ENCODE measurements at places on chromosomes 12 and 14. TPM values are rescaled to one million over a fixed set of nuclear protein-coding genes. Genes with fewer than 3 reads are reported as not detected.

KRT80 gene
- 30.1 TPM for total RNA-seq

PPP4R4 gene
- total RNA-seq, result 3.7 TPM

SERPINA5 gene
- total RNA-seq, result 1.1 TPM

TSHR gene
- total RNA-seq, result 0.15 TPM

SPIC gene
- total RNA-seq, result not detected

HNF1A gene
- total RNA-seq, result 0.10 TPM

SMOC1 gene
- total RNA-seq, result 0.20 TPM

CRACR2A gene
- total RNA-seq, result 3.6 TPM

EML1 gene
- 27.0 TPM for total RNA-seq

KRT8 gene
- 1,126 TPM for total RNA-seq

OR4E2 gene
- not detected for total RNA-seq

DNAI7 gene
- 2.3 TPM for total RNA-seq

NFATC4 gene
- total RNA-seq, result 64.2 TPM

E2F7 gene
- total RNA-seq, result 1.7 TPM

MSRB3 gene
- total RNA-seq, result 50.5 TPM

SLC38A4 gene
- total RNA-seq, result 0.85 TPM

MIP gene
- total RNA-seq, result not detected

POTEG gene
- not detected for total RNA-seq

HOXC11 gene
- not detected for total RNA-seq

FOXA1 gene
- 30.2 TPM for total RNA-seq

RND1 gene
- 28.1 TPM for total RNA-seq

NKX2-1 gene
- 133 TPM for total RNA-seq

LPAR5 gene
- total RNA-seq, result 1.5 TPM

TPH2 gene
- total RNA-seq, result not detected

MDGA2 gene
- total RNA-seq, result not detected

ITGA7 gene
- total RNA-seq, result 22.4 TPM

KLRK1 gene
- total RNA-seq, result 2.6 TPM

ARID2 gene
- total RNA-seq, result 30.8 TPM

PTHLH gene
- total RNA-seq, result 0.76 TPM

KRT2 gene
- not detected for total RNA-seq

GALNT6 gene
- total RNA-seq, result 7.6 TPM

GPR162 gene
- total RNA-seq, result 12.7 TPM

PUS1 gene
- total RNA-seq, result 30.1 TPM

ERP27 gene
- total RNA-seq, result 5.3 TPM

KRT71 gene
- not detected for total RNA-seq

CCDC177 gene
- total RNA-seq, result not detected

TSPAN19 gene
- total RNA-seq, result not detected

HCAR2 gene
- total RNA-seq, result 3.3 TPM

BBOF1 gene
- 5.1 TPM for total RNA-seq

TAOK3 gene
- 52.0 TPM for total RNA-seq

KRT5 gene
- 9.8 TPM for total RNA-seq

CLEC2B gene
- total RNA-seq, result 16.3 TPM

LTB4R gene
- total RNA-seq, result 5.9 TPM

CLEC4C gene
- not detected for total RNA-seq

KCNK10 gene
- not detected for total RNA-seq

TAS2R31 gene
- 2.1 TPM for total RNA-seq

GRIP1 gene
- 1.9 TPM for total RNA-seq

OLR1 gene
- total RNA-seq, result 63.6 TPM

VWF gene
- total RNA-seq, result 401 TPM

TAS2R14 gene
- 1.9 TPM for total RNA-seq

SERPINA1 gene
- 1,065 TPM for total RNA-seq
